Activated T-helper 17 cell treated with anti-CD3 and anti-CD28 coated beads, Interleukin-2, amount 50 U/mL, for 72 hours (primary cell): ENCODE measurements at places on chromosomes 7 and 10. TPM values are rescaled to one million over a fixed set of nuclear protein-coding genes. Genes with fewer than 3 reads are reported as not detected.

Gene GPR37
- not detected for total RNA-seq

Gene AQP1
- total RNA-seq, result not detected

- no peak for ATAC-seq
Measured at GRCh38 chr10:118963933-118964332, 65.6 kb upstream of the NANOS1 start.

- ATAC-seq, result peak; percentile 67
Measured at GRCh38 chr7:157495594-157495993, 158.8 kb downstream of the DNAJB6 start.

- no peak for ATAC-seq
Measured at GRCh38 chr7:28298870-28299518, 113.3 kb upstream of the CREB5 start.

DNA sequence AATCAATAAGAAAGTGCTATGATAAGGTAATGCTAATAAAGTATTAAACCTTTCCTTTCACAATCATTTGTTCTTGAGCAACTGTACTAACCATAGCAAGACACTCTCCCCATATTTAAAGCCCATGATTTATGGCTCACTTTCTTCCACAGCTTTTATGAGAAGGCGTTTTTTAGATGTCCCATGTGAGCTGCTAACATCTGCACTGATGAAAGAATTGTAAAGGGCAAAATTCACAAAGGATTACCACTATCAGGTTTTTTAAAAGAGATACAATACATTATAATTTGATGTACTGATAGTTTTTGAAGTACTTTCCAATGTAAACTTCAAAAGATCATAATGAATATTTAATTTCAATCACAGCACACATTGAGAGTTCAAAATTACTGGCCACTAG, 75.7 kb downstream of the RNLS start:
- no peak for ATAC-seq

DNA sequence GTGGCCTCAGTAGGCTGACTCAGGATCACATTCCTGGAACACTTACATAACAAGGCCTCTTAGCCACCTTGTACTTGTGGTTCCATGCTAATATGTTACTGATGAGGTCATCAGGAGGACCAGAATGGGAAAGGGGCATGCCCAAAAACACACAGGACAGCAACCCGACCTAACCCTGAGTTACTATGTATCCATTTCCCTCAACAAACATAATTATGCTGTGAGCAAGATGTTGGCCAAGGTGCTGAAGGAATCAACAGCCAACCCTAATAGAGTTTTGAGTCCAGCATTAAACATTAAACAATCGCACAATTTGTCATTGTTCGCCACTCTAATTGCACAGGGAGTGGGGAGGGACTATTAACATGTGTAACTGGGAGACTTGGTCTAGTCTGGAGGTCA, 129.4 kb downstream of the PLPP4 start:
- ATAC-seq, result no peak

GRCh38 chr7:158251061-158251965, 336.3 kb downstream of the PTPRN2 start:
- no peak for ATAC-seq

DNA sequence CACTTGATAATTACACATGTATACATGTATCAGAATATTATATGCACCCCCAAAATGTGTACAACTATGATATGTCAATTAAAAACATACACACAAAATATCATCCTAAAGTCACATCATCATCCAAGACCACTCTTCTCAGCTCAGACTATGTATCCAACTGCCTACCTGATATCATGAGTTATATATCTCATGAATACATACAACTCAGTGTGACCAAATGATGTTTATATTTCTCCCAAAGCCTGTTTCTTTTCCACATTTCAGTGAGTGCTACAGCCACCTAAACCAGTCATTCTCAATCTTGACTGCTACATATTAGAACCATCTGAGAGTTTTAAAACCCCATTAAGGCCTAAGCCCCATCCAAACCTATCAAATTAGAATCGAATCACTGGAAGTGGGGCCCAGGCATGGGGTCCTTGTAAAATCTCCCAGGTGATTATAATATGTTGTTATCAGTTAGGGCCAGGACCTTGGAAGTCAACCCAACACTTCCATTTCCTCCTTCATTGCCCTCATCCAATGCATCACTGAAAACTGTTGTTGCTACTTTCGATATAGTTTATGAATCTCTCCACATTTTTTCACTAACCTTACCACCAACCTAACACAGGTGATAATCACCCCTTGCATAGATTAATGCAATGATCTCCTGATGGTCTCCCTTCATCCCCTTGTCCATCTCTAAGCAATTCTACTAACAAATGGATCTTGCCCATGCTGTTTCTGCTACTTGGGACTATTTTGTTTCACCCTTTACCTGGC, 53.8 kb upstream of the ITGB8 start:
- ATAC-seq, result peak; percentile 61

DNA sequence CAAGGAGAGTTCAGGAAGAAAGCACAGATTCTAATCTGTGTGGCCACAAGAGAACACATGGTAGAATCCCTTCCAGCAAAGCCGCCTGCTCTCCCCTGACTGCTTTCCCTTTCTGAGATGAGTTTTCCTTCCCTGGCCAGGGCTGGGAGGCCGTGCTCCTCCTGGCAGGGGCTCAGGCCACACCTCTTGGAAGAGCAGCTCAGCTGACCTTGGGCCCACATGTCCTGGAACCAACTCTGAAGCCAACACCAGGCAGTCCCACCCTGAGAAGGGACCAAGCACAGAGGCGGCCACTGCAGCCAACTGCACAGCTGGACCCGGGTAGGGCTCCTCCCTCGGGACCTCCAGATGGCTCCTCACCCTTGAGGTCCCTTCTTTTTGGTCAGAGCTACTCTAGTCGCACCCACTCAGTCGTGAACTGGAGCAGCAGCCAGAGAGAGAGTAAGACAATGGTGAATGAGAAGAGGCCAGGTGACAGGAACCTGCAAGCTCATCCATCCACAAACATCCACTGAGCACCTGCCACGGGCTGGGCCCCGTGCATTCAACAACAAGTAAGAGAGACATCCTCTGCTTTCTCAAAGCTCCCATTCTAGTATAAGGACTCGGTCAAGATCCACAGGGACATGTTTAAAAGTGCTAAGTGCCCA, 40.3 kb downstream of the FAM53B start:
- ATAC-seq, result no peak

DNA sequence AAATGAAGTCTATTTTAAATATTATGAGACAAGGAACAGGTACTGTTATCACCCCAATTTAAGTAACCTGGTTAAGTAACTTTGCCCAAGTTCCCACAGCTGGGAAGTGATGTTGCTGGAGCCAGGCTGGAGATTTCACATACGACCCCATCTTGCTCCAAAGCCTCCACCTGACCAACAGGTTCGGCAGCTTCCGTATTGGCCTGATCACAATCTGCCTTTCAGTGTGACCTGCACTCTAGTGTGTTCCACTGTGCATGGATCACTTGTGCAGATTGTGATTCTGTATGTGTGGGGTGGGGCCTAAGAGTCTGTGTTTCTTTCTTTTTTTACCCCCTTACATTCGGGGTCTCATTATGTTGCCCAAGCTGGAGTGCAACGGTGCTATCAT, 66.1 kb downstream of the PRTFDC1 start:
- ATAC-seq, result no peak

DNA sequence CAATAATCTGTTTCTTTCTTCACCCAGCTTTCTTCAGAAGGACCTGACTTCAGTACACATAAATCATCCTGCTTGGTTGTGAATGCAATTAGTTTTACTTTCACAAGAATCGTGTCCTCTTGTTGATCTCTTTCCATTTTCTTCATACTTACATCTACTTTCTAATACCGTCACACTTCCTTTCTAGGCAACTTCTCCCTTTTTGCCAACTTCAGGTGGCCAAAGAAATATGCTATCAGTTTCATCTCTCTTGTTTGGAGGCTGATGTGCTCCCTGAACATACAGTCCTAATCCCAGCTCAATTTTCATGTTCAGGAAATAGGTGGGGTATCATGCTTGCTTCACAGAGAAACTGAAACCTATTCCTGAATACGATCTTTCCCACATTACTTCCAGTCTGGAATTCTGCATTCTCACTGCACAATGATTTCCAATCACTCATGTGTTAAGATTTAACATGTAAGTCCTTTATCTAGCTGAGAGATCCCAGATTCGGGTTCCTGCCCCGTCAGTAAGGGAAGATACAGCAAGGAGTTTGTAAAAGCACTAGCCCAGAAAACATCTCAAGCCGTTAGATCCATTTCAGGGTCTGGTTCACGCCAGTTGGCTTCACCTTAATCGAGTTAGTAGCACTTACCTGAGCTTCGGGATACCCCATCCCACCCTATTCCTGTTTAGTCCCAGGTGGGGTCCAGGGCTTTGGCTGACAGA, 994 bp downstream of the SLC25A28 start:
- ATAC-seq, result no peak

- ATAC-seq, result no peak
Measured at GRCh38 chr7:51426163-51426562, 109.6 kb upstream of the COBL start.

DNA sequence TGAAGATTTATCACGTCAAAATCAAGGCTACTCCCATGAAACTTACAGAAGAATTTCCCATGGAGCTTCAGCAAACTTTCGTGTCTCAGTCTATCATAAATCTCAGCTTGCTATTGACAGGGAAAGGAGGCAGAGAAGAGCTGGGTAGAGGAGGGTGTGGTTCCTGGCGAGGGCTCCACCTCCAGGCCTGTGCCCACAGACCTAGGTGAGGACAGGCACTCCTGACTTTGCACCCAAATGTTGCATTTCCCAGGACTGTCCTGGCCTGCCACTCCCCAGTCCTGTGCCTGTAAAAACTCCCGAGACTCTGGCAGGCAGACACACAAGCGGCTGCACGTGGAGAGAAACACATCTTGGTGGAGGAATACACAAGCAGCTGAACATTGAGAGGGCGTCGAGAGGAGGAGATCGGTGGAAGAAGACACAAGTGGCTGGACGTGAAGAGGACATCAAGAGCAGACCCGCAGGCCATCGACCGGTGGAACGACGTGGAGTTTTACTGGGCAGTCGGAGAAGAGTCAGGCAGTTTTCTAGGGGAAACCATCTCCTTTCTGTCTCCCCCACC, 145.1 kb downstream of the CTNNA3 start:
- ATAC-seq, result no peak

- no peak for ATAC-seq
Measured at GRCh38 chr7:7178081-7178480, 4.3 kb upstream of the C1GALT1 start.

DNA sequence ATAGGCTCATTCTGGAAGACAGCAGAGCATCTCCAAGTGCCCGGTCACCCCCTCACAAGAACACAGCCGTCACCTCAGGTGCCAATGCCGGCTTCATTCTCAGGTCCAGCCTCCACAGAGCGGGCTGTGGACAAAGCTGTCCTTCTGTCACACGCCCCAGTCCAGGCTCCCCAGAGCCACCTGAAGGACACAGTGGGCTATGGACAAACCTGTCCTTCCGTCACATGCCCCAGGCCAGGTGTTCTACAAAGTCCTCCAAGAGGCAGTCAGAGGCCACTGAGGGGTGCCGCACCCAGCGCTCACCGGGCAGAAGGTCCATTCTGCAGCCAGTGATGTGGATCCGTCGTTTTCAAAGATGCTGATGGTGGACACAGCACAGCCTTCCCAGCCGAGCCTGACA, 173.2 kb upstream of the PPP2R2D start:
- no peak for ATAC-seq

- ATAC-seq, result no peak
Measured at GRCh38 chr7:83908526-83908925, 259.6 kb upstream of the SEMA3E start.
